Lower lobe of right lung (tissue), 2 donors: ENCODE measurements at places on chromosomes 6 and 20.

- peaks cover 7% of the 10 kb centered on the region for H3K4me1 ChIP-seq
- no peak overlapping the region for H3K27ac ChIP-seq
- H3K36me3 ChIP-seq = no peaks in the 10 kb centered on the region
- H3K27me3 ChIP-seq = no peaks in the 10 kb centered on the region
- H3K4me3 ChIP-seq = no peak overlapping the region
Observed at GRCh38 chr6:5979650-5980420, 26.9 kb downstream of the NRN1 start.

GRCh38 chr20:32206760-32207625 is 550 bp downstream of the PLAGL2 start:
- no peak for DNase-seq
- no peaks in the 10 kb centered on the region for H3K27me3 ChIP-seq
- peak overlapping the region; percentile 96 for H3K4me3 ChIP-seq
- H3K36me3 ChIP-seq = peaks cover 19% of the 10 kb centered on the region
- peak overlapping the region; percentile 94 for H3K27ac ChIP-seq

GRCh38 chr6:2866171-2866846 is 24.6 kb upstream of the SERPINB1 start:
- H3K4me3 ChIP-seq = peak overlapping the region; percentile 12
- H3K27me3 ChIP-seq = no peaks in the 10 kb centered on the region
- no peak overlapping the region for H3K27ac ChIP-seq
- DNase-seq = no peak
- H3K36me3 ChIP-seq = no peaks in the 10 kb centered on the region

DNA sequence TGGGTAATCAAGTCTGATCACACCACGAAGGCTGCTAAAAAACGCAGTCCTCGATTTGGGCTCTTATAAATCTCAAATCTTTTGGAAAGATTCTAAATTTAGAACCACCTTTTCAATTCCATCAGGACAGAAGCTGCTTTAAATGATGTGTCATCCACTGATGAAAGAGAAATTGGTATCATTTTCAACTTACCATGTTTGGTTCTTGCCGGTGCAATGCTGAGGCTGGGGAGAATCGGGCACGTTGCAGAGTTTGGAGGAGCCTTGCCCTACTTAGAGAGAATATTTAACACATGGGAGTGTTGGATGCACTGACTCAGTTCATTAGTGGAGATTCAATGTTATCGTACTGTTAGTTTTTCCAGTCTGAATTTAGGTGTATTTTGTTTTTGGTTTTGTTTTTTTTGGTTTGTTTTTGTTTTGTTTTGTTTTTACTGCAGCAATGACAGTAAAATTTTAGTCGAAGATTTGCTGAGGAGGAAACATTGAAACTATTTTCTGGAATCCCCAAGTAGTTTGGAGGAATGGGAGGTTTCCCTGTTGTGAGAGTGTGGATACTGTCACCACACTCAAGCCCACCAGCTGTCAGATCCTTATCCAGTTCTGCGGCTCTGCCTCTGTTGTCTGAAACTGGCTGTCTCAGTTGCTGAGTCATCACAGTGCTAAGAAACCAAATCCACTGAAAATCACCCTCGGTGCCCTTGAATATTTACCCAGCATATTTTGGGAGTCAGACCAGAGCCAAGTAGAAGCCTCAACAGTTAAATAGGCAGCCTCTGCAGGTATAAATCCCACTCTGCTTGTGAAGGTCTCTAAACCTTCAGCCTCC is 497.0 kb downstream of the BTBD3 start:
- H3K4me3 ChIP-seq = no peak overlapping the region
- DNase-seq = no peak
- no peak overlapping the region for H3K27ac ChIP-seq
- H3K36me3 ChIP-seq = no peaks in the 10 kb centered on the region

GRCh38 chr6:64591676-64592036 is 956.1 kb downstream of the PHF3 start:
- H3K4me3 ChIP-seq = no peak overlapping the region
- no peaks in the 10 kb centered on the region for H3K4me1 ChIP-seq
- DNase-seq = no peak

GRCh38 chr6:156809034-156809433 is 31.9 kb downstream of the ARID1B start:
- H3K4me1 ChIP-seq = peaks cover 56% of the 10 kb centered on the region
- H3K36me3 ChIP-seq = no peaks in the 10 kb centered on the region
- no peak overlapping the region for H3K27ac ChIP-seq
- no peaks in the 10 kb centered on the region for H3K27me3 ChIP-seq

- H3K27me3 ChIP-seq = peaks cover under 1% of the 10 kb centered on the region
- H3K27ac ChIP-seq = no peak overlapping the region
- H3K4me1 ChIP-seq = no peaks in the 10 kb centered on the region
- no peak overlapping the region for H3K4me3 ChIP-seq
Observed at GRCh38 chr6:14040042-14040441, 77.5 kb upstream of the CD83 start.

DNA sequence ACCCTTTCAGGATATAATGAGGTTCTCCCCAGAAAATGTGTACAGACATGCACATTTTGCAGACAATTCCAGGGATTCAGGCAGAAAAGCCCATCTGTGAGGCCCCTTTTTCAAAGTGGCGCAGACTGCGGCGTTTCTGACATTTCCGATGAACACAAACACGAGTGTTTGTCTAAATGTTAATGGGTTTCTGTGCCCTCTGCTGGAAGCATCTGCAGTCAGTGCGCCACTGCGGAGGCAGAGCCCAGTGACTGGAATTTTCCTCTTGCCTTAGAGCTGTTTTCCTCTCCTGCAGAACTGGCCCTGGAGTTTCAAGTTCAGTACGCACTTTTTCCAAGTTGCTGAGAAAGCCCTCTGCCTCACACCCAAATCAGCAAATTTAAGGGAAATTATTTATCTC is 15.3 kb downstream of the ANKRD60 start:
- no peak overlapping the region for H3K27ac ChIP-seq
- no peaks in the 10 kb centered on the region for H3K36me3 ChIP-seq
- DNase-seq = no peak
- H3K27me3 ChIP-seq = peaks cover 9% of the 10 kb centered on the region

DNA sequence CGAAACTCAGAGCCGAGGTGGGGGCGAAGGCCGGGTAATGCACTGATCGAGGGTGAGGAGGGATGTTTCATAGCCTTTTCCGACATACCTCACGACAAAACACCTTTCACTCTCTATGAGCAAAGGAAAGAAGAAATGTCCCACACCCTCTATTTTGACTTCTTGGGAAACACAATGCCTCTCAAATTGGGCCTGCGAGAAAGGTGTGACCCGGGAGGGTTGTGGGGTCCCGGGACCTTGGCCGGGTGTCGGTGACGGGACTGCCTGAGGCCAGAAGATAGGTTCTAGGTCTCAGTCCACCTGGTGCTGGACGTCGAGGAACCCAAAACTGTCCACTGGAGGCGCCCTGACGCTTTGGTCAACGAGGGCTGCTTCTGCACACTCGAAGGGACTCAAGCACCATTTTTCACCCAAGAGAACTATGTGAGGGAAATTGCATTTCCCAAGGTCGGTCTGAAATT is 41.1 kb upstream of the OSTM1 start:
- H3K27ac ChIP-seq = no peak overlapping the region
- peak overlapping the region; percentile 54 for H3K4me3 ChIP-seq

DNA sequence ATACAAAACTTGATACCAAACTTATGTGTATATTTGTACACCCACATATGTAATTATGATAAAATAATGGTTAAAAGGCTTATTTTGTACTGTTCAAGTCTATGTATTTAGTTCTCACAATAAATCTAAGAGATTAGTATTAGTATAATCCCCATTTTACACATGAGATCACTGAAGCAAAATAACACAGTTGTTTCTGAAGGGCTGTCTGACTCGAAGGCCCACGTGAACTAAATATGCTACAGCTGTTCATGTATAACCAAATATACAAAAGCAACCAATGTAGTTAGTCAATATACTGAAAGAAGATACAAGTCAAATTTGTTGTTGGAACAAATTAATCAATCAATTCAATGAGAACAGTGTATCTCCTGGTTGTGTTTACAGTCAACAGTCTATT is 959.2 kb downstream of the EPHA7 start:
- no peaks in the 10 kb centered on the region for H3K27me3 ChIP-seq
- no peak for DNase-seq
- H3K27ac ChIP-seq = no peak overlapping the region
- H3K36me3 ChIP-seq = no peaks in the 10 kb centered on the region
- no peaks in the 10 kb centered on the region for H3K4me1 ChIP-seq

GRCh38 chr6:70119218-70119835 is 183.6 kb downstream of the COL9A1 start:
- no peak overlapping the region for H3K4me3 ChIP-seq
- no peak overlapping the region for H3K27ac ChIP-seq
- no peak for DNase-seq
- no peaks in the 10 kb centered on the region for H3K36me3 ChIP-seq

DNA sequence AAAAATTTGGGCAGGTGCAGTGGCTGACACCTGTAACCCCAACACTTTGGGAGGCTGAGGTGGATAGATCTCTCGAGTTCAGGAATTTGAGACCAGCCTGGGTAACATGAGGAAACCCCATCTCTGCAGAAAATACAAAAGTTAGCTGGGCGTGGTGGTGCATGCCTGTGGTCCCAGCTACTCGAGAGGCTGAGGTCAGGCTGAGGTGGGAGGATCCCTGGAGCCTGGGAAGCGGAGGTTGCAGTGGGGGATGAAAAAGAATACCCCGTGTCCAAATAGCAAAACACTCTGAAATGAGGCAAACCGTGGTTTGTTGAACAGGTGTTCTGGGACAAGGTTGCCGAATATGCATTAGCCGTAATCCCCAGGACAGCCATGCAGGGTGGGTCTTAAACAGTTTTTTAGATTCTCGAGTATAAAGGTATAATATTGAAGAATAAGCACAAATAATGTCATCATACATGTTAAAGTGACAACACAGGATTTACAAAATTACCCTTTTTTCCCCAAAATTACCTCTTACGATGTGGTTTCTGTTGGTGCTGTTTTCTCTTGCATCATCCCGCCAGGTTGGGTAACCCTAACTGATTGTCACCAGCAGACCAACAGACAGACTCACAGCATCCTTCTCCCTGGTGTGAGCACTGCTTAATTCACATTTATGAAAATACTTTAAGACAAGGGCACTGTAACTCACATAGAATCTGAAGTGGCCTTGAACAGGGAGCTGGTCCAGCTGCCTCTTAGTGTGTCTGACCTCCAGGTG is 9.1 kb downstream of the DNAJC5 start:
- H3K4me3 ChIP-seq = no peak overlapping the region
- H3K27me3 ChIP-seq = no peaks in the 10 kb centered on the region
- H3K36me3 ChIP-seq = peaks cover 4% of the 10 kb centered on the region
- H3K4me1 ChIP-seq = peaks cover 46% of the 10 kb centered on the region

DNA sequence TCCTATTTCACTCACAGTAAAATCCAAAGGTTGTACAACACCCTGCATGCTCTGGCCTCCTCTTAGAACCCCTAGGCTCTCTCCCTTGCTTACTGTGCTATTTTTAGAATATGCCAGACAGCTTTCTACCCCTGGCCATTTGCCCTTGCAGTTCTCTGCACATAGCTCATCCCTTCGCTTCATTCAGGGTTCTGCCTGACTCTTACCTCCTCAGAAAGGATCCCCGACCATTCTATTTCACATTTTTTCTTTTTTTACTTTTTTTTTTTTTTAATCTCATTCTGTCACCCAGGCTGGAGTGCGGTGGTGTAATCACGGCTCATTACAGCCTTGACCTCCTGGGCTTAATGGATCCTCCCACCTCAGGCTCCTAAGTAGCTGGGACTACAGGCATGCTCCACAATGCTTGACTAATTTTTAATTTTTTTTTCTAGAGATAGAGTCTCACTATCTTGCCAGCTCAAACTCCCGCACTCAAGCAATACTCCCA is 33.6 kb downstream of the COMMD7 start:
- peaks cover 51% of the 10 kb centered on the region for H3K36me3 ChIP-seq
- no peak overlapping the region for H3K27ac ChIP-seq
- no peak for DNase-seq
- H3K4me1 ChIP-seq = peaks cover 8% of the 10 kb centered on the region

DNA sequence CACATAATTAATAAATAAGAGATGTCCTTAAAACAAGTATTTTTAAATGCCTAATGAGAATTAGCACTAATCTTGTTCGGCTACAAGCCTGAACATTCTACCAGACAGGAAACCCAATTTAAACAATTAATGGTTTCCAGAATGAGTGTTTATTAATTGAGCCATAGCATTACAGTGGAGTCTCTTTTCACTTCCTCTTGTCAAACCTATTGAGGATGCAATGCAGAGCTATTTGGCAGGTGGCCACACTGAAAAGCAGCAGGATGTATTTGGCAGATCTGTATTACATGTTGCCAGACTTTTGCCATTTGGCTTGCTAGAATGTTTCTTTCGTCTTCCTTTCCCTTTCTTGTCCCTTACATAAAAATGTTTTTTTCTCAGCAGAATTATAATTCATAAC is 475.2 kb upstream of the MARCKS start:
- no peaks in the 10 kb centered on the region for H3K36me3 ChIP-seq
- no peak overlapping the region for H3K27ac ChIP-seq
- H3K4me1 ChIP-seq = no peaks in the 10 kb centered on the region
- H3K27me3 ChIP-seq = no peaks in the 10 kb centered on the region
- H3K4me3 ChIP-seq = no peak overlapping the region
- no peak for DNase-seq

DNA sequence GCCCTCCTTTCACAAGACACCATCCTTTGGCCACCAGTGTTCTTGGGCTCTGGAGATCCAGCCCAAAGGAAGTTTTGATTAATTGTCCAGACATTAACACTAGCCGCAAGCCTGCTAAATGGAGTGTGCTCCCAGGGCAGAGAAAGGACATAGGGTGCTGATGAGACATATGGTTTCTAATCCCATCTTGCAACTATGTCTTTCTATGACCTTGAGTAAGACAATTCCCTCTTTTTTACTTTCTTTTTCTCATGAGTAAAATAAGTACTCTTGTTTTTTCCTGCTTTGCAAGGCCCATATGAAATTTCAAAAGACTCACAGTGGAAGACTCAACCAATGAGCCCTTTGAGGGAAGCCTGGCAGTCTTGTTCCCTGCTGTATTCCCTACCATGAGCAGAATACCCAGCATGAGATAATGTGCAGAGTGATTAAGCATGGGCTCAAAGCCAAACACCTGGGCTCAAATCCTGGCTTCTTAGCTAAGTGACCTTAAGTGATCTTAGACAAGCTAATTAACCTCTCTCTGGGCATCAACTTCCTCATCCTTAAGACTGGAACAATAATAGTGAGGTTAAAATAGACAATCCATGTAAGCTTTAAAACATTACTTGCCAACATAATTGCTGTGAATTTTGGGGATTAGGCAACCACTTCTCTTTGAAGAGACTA is at the start of gene WFDC10B:
Gene WFDC10B (minus strand): TSS at position 51 of the 669 bp plus-strand sequence. CDS start 19,027 bp downstream, outside the sequence.
- H3K36me3 ChIP-seq = no peaks in the 10 kb centered on the region
- H3K4me1 ChIP-seq = no peaks in the 10 kb centered on the region
- H3K27me3 ChIP-seq = no peaks in the 10 kb centered on the region

DNA sequence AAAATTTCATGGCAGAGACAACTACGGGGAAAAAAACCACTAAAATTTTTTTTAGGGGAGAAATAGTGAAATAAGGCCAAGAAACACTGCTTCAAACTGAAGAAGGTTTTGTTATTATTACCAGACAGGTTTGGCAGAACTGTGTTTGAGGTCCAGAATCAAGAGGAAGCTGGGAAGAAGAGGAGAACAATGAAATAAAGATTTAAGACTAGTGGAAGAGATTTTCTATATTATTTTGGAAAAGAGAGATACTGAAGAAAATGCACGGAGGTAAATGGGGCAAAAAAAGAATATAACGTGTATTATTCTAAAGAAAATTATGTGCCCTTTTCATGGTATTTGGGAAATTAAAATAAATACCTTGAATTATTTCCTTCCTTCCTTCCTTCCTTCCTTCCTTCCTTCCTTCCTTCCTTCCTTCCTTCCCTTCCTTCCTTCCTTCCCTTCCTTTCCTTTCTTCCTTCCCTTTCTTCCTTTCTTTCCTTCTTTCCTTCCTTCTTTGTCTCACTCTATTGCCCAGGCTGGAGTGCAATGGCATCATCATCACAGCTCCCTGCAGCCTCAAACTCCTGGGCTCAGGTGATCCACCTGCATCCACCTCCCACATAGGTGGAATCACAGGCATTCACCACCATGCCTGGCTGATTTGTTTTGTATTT is 124.3 kb downstream of the GJA1 start:
- no peak overlapping the region for H3K4me3 ChIP-seq
- H3K4me1 ChIP-seq = no peaks in the 10 kb centered on the region
- no peaks in the 10 kb centered on the region for H3K27me3 ChIP-seq
- H3K36me3 ChIP-seq = no peaks in the 10 kb centered on the region
